ENCODE measurements at places on chromosomes 13 and 19.
A peak's percentile ranks its signal among the peaks of the same experiment; 100 is the strongest.

- DNase-seq = no peak
Observed at GRCh38 chr13:25739376-25739775, 312.4 kb downstream of the SHISA2 start.

DNA sequence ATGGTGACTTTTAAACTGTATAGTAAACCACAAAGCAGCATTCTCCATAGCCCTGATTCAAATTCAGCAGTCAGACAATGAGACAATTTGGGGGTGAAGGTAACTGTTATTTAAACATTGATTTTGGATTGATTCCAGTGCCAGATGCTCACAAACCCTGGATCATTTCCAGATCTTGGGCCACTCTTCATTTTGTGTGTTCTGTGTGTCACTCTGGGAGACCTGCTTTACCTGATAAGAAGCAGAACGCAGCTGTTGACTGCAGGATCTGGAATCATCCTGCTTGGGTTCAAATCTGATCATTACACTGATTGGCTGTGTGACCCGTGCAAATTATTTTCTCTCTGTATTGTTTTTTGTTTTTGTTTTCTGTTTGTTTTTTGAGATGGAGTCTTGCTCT, 4.0 kb upstream of the PCDH8 start:
- no peak for DNase-seq

GRCh38 chr19:17504030-17504429, 7.4 kb upstream of the PGLS start:
- DNase-seq = no peak

DNA sequence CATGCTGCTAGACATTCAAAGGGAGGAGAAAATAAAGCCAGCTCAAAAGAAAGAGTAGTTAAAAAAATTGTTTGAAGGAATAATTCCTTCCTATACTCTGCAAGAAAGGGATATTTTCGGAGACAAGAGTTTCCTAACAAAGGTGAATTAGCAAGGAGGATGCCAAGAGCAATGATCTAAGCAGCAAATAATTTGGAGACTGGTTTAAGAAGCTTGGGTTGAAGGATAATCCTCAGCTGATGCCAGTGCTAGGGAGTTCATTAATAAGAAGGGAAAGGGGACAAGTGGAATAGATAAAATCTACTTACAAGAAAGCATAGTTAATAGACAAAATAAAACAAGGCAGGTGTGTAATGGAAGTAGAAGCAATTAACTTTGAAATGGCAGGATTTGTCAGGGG, 372.3 kb downstream of the NDFIP2 start:
- DNase-seq = no peak

GRCh38 chr13:113460064-113460555, 6.8 kb upstream of the ADPRHL1 start:
- DNase-seq = no peak

GRCh38 chr13:67769063-67769986, 539.2 kb upstream of the PCDH9 start:
- no peak for DNase-seq

DNA sequence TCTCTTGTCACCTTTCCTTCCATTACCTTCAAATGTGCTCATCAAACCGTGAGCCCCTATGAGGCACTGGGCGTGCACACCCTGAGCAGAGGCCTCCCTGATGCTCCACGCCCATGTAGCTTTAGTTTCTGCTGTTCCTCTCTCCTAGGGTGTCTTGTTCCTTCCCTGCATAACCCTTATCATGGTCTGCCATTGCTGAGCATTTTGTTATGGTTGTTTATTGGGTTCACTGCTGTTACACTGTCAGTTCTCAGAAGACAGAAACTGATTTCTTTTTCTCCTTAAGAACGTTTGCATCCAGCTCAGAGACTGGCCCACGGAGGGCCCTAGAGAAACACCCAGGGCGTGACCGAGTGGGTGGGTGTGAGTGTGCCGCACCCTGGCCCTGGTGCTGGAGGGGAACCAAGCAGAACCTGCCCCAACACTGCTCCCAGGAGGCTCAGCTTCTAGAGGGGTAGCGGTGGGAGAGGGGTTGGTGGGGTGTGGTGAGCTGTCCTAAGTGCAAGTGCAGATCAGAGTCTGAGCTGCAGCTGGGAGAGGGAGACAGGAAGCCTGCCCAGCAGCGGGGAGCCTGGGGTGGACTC, 61.4 kb upstream of the URI1 start:
- DNase-seq = no peak

DNA sequence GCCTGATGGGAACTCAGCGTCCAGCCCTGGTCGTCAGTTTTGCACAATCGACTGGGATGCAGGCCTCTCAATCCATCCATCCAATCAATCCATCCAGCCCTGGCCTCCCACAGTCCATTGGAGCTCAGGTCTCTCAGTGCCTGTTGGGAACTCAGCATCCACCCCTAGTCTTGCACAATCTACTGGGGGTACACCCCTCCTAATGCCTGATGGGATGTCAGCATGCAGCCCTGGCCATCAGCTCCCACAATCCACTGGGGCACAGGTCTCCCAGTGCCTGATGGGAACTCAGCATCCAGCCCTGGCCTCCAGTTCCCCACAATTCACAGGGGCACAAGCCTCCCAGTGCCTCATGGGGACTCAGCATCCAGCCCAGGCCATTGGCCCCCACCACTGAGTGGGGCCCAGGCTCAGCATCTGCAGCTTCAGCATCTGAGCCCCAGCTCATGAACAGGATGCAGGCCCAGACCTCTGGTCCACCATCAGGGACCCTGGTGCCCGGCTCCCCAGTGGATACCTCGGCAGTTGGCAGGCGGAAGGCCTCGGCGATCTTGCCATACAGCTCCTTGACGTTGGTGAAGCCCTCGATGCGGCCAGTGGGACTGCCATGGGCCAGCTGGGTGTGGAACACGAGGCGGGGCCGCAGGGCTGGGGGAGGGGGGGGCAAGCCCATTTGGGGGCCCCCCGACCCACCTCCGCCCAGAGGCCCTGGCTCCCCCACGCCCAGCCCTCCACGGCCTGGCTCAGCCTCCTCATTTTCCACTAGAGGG, 7.2 kb upstream of the PTGER1 start:
- no peak for DNase-seq

- DNase-seq = no peak
Observed at GRCh38 chr19:9431475-9431874, 3.9 kb downstream of the ZNF266 start.

DNA sequence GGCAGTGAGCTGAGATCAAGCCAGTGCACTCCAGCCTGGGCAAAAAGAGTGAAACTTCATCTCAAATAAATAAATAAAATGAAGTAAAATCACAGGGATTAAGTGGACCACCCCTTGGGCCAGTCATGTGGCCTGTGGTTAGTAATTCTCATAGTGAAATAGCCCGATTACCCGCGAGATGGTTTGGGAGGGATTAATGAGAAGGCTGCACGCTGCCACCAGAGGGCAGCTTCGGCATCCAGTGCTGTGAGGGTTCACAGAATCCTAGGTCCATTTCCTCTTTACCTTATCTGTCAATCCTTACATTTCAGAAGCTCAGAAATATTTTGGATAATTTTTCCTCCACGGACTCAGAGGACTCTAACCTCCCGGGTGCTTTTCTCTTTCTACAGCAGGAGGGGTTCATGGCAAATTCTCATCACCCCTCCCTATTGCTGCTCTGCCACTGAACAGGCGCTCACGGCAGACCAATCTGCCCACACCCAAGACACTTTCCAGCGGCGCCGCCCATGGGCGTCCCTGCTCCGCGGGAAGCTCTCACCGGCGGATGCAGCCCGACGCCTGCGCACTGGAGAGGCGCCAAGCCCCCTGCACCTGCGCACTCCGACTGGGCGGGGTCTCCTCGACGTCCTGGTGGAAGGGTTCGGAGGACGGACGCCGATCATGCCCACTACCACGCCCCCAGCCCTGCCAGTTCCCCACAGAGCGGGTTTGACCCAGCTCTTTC, 11.0 kb downstream of the ZNF835 start:
- no peak for DNase-seq

- DNase-seq = no peak
Observed at GRCh38 chr19:33266974-33267484, 35.3 kb downstream of the CEBPA start.

- no peak for DNase-seq
Observed at GRCh38 chr13:33289966-33290365, 4.4 kb upstream of the STARD13 start.

DNA sequence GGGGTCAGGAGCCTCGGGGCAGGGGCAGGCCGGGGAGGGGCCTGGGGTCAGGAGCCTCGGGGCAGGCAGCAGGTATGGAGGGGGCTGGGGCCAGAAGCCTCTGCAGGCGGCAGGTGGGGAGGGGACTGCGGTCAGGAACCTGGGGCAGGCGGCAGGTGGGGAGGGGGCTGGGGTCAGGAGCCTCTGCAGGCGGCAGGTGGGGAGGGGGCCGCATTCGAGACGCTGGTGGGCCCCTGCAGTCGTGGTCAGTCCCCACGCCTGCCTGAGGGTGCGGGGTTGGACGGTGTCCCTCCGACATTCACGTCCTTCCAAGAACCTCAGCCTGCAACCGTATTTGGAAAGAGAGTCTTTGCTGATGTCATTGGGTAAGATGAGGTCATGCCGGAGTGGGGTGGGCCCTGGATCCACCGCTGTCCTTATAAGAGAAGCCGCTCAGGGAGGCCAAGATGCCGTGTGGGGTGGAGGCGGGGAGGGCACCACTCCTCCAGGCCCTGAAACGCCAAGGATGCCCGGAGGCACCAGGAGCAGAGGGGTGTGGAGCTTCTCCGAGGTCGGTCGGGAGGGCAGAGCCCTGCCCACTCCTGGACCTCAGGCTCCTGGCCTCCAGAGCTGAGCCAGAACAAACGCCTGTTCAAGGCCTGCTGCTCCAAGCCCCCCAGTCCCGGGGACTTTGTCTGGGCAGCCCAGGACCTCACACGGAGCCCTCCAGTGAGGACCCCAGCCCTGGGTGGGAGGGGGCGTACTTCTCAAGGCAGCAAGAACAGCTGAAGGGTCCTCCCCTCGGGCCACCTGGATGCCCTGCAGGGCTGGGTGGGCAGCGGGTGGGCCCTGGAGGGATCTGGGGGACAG, 30.1 kb downstream of the PIP5K1C start:
- no peak for DNase-seq

DNA sequence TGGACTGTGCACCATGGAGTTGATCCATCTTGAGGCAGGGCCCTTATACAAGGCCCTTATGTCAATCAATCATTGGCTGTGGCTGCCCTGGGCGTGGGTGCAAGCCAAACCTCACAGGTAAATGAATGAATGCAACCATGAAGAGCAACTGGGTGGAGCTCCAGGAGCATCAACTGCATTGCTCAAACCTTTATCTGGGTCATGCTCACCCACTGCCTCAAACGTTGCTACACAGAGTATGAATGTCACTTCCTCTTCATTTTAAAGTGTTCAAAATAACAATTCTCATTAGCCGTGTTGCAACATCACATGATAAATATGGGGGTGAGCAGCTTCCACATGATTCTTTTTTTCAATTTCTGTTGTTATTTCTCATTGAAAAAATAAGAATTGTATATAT, 6.4 kb upstream of the ZNF333 start:
- DNase-seq = no peak

- no peak for DNase-seq
Observed at GRCh38 chr13:32407854-32408253, 20.1 kb downstream of the N4BP2L1 start.

DNA sequence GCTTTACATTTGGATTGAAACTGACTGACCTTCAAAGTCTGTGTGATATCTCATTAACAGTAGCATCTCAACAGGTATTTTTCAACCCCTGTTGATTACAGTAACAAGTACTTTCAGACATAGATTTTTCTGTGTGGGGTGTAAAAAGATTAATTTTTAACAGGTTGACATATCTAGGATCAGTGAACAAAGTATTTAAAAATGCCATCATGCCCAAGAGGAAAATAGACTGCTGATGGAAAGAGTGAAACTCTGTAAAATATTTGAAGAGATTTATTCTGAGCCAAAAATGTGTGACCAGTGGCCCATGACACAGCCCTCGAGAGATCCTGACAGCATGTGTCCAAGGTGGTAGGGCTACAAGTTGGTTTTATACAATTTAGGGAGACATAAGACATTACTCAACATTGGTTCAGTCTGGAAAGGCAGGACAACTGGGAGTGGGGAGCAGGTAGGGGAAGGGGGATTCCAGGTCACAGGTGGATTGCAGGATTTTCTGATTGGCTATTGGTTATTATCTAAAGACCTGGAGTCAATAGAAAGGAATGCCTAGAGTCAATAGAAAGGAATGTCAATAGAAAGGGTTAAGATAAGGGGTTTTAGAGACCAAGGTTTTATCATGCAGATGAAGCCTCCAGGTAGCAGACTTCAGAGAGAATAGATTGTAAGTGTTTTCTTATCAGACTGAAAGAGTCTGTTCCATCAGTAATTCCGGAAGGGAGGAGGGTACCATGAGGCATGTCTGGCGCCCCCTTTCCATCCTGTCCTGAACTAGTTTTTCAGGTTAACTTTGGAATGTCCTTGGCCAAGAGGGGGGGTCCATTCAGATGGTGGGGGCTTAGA, 29.1 kb downstream of the TNFRSF19 start:
- DNase-seq = no peak

DNA sequence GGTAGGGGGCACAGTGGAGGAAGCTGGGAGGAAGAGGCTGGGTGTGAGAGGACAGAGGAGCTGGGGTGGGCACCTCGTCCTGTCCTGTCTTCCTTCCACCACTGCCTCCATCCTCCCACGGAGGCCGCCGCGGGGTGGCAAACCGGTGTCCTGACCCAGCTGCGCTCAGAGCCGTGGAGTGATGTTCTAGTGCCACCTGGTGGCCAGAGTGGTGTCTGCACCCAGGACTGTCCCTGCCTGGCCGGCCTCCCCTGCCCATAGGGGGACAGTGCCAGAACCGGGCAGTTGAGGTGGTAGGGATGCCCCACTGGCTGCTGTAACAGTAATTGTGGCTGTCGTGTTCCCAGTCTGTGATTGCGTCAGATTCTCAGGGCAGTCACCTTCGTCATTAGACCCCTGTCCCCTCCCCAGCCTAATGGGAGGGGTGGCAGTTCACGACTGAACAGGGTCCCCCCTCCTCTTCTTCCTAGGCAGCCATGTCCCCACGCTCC, 11.1 kb upstream of the ARRDC2 start:
- no peak for DNase-seq

DNA sequence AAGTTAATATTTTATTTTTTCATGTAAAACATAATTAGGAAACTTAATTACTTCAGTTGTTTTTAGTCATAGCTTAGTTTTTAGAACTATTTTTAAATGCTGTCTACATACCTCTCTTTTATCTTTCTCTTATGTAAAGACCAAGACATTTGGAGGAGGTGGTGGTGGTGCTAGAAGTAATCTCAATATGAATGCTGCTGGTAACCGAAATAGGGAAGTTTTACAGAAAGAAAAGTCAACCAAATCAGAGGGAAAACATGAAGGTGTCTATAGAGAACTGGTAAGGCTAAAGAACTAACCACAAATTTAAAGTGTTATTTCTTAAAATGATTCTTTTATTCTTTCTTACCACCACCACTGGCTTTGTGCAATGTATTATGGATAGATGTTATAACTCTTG, 97.3 kb downstream of the TDRD3 start:
- no peak for DNase-seq

GRCh38 chr13:107803822-107804495, 411.4 kb downstream of the LIG4 start:
- DNase-seq = no peak

GRCh38 chr13:77980592-77980991, 62.0 kb upstream of the EDNRB start:
- DNase-seq = peak; percentile 34

- DNase-seq = no peak
Observed at GRCh38 chr19:15562861-15563260, 52.2 kb upstream of the CYP4F8 start.

All from non-pigmented ciliary epithelial cell (primary cell).